ENCODE measurements at places on chromosomes 12 and 14.

- no peak for DNase-seq
These were observed 102.6 kb upstream of the LMNTD1 start for GRCh38 chr12:25655702-25656101.

GRCh38 chr12:75558287-75558686, 46.9 kb upstream of the KRR1 start:
- DNase-seq: no peak

GRCh38 chr12:112574896-112575558, 156.3 kb downstream of the PTPN11 start:
- DNase-seq: no peak

GRCh38 chr14:98950353-98950895, 321.6 kb downstream of the BCL11B start:
- no peak for DNase-seq

DNA sequence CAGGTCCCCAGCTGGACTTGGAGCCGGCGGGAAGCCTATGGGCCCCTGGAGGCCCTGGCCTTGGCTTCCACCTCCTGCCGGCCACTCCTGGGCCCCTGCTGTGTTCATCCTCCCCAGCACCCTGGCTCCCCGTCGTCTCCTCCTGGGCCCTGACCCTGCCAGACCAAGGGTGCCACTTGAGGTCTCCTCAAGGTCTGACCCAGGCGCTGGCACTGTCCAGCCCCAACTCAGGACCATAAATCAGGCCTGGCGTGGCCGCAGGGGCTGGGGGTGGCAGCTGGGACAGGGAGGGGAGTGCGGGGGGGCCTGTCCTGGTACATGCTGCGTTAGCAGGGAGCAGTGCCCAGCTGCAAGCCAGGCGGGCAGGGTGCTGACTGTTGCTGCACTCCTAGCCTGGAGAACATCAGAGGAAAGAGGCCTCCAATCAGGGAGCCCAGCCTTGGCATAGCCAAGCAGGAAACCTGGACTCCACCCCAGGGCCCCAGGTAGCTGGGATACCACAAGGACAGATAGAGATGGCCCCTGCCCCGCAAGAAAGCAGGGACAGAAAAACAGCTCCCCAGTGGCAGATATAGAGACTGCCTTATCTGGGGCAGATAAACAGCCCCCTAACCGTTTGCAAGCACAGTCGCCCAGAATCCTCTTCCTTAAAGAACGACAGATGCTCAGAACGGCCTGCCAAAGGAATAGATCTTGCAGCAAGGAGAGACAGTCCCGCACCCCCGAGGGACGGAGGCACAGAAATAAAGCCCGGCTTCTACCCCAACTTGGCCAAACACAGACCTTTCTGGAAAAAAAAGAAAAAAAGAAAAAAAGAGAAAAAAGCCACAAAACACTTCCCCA, 6.5 kb upstream of the ATG101 start:
- DNase-seq: no peak

GRCh38 chr12:20212658-20213555, 155.4 kb upstream of the PDE3A start:
- no peak for DNase-seq

DNA sequence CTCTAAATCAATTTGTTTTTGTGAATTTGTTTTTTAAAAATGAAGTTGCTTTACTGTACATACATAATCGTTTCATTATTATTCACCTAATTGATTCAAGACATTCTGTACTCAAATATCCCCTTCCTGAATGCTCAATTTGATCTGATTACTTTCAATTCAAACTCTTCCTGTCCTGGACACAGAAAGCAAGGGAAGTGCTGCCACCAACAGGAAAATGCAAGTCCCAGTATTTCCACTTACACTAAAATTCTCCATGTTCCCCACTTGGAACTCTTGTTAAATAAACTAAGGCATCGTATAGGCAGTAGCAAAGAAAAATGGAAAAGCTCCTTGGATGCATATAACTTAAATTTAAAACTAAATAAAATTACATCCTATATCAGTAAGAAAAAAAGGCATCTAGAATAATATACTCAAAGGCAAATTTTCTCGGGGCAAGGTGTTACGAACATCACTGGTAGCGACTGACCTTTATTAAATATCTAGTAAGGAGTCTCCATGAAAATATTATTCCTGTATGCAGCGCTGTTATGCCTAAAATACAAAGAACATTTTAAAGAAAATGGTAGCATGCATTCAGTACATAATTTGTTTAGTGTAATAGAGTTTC, 72.0 kb upstream of the DBX2 start:
- no peak for DNase-seq

- DNase-seq: no peak
These were observed 4.7 kb downstream of the CLEC4D start for GRCh38 chr12:8517971-8518370.

GRCh38 chr12:66713984-66714383, 35.1 kb upstream of the GRIP1 start:
- DNase-seq: no peak

DNA sequence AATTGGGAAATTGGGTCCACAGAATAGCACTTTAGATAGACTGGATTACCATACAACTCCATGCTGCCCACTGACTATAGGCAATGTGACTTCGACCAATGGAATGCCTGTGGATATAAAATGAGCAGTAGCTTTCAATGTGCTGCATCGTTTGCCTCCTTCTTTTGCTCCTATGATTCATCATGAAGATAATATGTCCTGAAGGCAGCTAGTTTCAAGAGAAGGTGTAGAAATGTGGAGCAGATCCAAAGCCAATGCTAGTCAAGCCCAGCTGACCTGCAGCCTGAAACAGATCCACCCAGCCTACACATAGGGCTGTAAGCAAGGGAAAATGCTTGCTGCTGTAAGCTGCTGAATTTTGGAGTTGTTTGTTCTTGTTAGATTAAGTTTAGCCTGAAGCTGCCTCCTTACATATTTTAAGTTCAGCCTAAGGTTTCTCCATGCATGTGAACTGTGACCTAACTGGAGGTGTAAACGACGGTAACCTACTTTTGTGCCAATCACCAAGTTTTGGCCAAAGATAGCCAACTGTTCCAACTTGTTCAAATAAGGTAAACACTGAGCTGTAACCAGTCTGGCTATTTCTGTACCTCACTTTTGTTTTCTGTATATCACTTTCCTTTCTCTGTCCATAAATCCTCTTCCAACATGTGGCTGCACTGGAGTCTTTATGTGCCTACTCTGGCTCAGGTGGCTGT, 169.1 kb upstream of the AVPR1A start:
- DNase-seq: no peak

GRCh38 chr12:19075711-19076340, 53.7 kb upstream of the PLEKHA5 start:
- no peak for DNase-seq

DNA sequence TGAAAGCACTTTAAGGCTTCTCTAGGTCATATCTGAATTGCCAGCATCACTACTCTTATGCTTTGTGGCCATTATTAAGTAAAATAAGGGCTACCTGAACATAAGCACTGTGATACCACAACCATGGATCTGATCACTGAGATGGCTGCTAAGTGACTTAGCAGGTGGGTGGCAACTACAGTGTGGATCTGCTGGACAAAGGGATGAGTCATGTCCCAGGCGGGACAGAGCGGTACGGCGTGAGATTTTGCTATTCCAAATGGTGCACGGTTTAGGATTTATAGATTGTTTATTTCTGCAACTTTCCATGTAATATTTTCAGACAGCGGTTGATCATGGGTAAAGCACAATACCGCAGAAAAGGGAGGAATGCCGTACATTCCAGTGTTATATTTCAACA, 39.4 kb downstream of the MLXIP start:
- no peak for DNase-seq

- DNase-seq: no peak
These were observed 33.7 kb downstream of the FBXL14 start for GRCh38 chr12:1560704-1561103.

DNA sequence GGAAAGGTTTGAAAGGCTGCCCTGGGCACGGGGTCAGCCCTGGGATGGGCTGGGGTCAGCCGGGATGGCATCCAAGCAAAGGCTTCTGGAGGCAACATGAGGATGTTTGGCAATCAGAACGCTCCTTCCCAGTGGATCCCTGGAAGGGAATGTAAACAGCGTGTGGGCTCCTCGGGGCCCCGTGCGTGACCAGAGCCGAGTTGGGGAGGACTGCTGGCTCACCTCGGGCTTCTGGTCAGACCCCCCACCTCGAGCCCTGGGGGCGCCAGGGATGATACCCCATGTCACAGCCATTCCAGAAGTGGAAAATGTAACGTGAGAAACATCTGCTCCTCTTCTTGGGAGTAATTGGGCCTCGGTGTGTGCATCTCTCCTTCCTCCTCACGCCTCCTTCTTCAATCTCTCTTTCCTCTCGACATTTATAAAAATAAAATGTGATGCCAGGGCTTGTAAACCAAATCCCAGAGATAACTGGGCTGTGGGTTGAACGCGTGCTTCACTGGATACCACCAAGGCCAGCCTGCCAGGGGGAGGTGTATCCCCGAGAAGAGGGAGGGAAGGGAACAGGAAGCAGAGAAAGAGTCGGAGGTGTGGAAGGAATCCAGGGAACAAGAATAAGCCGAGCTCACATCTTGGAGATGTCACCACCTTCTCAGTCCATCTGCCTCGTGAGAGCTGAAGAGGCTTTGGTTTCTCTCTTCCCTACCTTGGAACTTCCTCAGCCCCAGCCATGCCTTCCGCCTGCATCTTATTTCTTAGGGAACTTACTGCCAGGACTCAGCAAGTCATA, 144.8 kb downstream of the NUAK1 start:
- DNase-seq: no peak

DNA sequence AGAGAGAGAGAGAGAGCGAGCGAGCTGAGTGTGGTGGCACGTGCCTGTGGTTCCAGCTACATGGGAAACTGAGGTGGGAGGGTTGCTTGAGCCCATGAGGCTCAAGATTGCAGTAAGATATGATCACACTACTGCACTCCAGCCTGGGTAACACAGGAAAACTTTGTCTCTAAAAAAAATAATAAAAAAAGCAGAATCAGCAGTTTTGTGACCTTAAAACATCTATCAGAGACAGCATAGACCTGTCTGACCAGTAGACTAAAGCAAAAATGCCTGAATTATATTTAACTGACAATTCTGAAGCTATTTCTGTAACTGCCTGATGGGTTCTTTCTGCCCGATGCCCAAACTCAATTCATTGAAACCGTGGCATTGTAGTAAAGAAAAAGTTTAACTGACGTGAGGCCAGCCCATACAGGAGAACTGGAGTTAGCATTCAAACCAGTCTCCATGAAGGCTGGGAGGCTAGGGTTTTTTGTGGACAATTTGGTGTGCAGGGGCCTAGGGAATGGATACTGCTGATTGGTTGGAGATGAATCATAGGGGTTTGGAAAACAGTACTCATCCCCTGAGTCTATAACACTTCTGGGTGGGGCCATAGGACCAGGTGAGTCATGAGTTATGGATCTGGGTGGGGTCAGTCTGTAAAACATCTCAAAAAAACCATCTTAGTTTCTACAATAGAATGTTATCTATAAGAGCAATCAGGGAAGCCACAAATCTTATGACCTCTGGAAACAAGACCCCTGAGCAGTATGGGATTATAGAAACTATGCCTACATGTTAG, 8.0 kb upstream of the RASSF8 start:
- no peak for DNase-seq

- no peak for DNase-seq
These were observed 483.5 kb downstream of the ATP23 start for GRCh38 chr12:58424735-58425392.

- DNase-seq: no peak
These were observed 205.0 kb downstream of the BMP4 start for GRCh38 chr14:53751650-53752049.

DNA sequence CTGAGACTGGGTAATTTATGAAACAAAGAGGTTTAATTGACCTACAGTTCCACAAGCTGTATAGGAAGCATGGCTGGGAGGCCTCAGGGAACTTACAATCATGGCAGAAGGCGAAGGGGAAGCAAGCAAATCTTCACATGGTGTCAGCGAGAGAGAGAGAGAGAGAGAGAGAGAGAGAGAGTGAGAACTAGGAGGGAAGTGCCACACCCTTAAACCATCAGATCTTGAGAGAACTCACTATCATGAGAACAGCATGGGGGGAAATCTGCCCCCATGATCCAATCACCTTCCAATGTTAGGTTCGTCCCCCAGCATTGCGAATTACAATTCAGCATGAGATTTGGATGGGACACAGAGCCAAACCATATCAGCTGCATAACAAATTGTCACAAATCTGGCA, 96.7 kb downstream of the CHST11 start:
- DNase-seq: no peak

- no peak for DNase-seq
These were observed 22.2 kb downstream of the P2RX7 start for GRCh38 chr12:121154793-121155375.

- DNase-seq: no peak
These were observed 18.8 kb upstream of the BMP4 start for GRCh38 chr14:53975444-53975843.
